SW480 (cell line): ENCODE measurements at places on chromosomes 6 and 20.

DNA sequence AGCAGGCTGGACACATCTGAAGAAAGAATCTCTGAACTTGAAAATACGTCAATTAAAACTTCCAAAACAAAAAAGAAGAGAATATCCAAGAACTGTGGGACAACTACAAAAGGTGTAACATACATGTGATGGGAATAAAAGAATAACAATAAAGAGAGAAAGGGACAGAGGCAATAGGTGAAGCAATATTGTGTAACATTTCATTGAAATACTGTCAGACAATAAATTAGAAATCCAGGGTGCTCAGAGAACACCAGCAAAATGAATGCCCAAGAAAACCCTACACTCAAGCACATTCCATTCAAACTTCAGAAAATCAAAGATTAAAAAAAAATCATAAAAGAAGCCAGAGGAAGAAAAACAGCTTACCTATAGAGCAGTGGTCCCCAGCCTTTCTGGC is 33.6 kb upstream of the ASF1A start:
- no peak for DNase-seq

- no peak for DNase-seq
These were observed 34.7 kb upstream of the SYNCRIP start for GRCh38 chr6:85677234-85677956.

DNA sequence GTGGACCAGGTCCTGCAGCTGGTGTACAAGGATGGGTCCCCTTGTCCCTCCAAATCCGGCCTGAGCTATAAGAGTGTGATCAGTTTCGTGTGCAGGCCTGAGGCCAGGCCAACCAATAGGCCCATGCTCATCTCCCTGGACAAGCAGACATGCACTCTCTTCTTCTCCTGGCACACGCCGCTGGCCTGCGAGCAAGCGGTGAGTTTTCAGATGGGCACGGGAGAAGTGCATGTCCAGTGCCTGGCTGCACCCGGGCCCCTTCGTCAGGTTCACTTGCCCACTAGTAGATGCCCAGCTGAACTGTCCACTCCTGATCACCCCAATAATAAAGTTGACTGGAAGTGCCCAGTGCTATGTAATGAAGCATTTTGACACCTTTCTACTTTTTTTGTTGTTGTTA is 48.3 kb upstream of the SLC22A1 start:
- DNase-seq = no peak

- DNase-seq = no peak
These were observed 241.3 kb downstream of the KCNQ5 start for GRCh38 chr6:72863131-72863530.

GRCh38 chr6:90820436-90820835 is 233.6 kb upstream of the MAP3K7 start:
- no peak for DNase-seq

DNA sequence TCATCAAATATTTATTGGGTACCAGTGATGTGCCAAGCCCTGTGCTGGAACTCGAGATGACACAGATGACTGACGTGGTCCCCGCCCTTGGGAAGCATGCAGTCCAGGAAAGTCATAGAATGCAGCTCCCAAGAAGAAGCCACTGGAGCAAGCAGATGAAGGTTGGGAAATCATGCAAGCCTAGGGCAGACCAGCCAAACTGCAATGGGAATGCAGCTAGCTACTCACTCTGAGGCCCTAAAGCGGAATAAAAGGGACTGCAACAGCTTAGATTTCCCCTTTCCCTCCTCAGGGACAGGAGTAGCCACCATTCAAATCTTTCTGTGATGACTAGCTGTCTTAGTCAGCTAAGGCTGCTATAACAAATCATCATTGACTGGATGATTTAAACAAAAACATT is 152.2 kb downstream of the MAFB start:
- DNase-seq = no peak

- DNase-seq = no peak
These were observed 52.8 kb downstream of the FOXC1 start for GRCh38 chr6:1662534-1662933.

DNA sequence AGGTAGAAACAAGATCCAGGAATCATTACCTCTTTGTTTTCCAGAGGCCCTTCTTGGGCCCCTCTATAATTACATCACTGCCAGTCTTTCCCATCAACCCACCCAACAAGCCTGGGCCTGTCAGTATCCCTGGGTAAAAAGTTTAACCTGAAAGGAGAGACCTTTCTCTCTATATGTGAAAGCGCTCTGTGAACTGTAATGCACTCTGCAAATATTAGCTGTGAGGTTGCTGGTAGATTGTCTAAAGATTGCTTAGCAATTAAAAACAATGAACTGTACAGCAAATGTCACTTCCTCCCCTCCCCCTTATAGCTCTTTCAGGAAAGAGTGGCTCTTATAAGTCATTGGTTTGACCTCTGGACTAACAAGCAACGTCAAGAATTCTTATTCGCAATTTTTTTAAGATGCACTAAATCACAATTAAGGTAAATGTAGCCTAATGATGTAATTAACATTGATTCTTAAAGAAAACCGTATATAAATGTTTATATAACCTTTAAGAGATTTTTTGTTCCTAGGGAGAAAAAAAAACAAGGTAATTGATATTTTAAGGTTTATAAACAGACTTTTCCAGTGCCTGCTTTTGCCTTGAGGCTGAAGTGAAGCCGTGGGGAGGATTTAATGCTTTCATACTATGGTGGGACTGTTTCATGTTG is 18.4 kb downstream of the ECT2L start:
- DNase-seq = no peak

DNA sequence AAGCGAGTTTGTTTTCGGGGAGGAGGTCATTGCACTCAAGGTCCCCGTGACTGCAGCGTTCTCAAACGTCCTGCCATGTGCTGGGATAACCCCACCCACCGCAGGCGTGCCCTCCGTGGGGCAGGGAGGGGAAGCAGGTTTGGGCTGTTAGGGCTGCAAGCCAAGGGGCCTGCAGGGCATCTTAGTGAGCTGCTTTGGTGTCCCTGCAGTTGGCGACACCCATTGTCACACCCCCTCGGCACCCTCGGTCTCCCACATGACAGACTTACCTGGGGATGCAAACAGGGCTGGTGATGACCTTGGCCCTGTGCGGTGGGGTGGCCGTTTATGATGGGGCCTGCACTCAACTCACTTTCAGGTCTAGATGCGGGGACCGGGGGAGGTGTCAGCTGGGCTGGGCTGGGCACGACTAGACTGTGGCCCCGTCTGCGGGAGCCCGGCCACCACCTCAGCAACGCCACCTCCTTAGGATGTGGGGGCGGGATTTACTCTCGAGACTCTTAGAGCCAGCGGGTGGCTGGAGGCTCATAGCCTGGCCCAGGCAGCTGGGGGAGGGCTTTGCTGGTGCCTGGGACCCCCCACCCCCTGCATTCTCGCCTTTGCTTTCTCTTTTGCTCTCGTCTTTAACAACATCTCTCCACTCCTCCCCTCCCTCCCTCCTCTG is 6.5 kb upstream of the GATA5 start:
- DNase-seq = no peak

- DNase-seq = no peak
These were observed 9.4 kb upstream of the NANP start for GRCh38 chr20:25632940-25633790.

- no peak for DNase-seq
These were observed 129.0 kb downstream of the ANKRD60 start for GRCh38 chr20:58099291-58099935.

- no peak for DNase-seq
These were observed 93.5 kb downstream of the DTNBP1 start for GRCh38 chr6:15569035-15569995.

- no peak for DNase-seq
These were observed 20.8 kb downstream of the NKX2-2 start for GRCh38 chr20:21493049-21493448.

- no peak for DNase-seq
These were observed 529.3 kb downstream of the QKI start for GRCh38 chr6:163943607-163944385.

GRCh38 chr6:80886475-80886874 is 780.0 kb downstream of the BCKDHB start:
- DNase-seq = no peak

DNA sequence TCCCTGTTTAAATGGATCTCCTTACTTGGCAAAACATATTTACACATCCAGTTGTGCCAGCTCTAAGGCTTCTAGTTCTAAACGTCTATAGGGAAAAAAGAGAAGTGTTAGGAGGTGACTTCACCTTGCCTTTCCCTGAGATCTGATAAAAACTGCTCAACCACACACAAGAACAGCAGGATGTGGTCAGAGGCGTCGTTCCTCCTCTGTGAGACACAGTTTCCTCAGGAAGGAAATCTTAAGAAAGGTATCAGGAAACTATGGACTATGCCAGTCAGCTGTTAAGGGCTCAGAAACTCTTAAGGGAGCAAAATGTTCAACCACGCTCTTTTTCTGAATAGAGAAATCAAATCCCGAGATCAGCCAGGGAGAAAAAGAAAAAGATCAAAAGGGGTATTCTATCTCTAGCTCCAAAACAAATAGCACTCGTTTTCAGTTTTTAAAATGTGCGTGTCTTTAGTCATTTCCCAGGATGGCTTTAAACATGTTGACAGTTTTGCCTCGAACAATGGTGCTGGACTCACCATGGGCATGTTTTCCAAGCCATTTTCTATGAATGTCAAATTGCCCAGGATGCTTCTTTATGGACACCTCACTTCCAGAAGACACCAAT is 154.5 kb downstream of the HACE1 start:
- no peak for DNase-seq

DNA sequence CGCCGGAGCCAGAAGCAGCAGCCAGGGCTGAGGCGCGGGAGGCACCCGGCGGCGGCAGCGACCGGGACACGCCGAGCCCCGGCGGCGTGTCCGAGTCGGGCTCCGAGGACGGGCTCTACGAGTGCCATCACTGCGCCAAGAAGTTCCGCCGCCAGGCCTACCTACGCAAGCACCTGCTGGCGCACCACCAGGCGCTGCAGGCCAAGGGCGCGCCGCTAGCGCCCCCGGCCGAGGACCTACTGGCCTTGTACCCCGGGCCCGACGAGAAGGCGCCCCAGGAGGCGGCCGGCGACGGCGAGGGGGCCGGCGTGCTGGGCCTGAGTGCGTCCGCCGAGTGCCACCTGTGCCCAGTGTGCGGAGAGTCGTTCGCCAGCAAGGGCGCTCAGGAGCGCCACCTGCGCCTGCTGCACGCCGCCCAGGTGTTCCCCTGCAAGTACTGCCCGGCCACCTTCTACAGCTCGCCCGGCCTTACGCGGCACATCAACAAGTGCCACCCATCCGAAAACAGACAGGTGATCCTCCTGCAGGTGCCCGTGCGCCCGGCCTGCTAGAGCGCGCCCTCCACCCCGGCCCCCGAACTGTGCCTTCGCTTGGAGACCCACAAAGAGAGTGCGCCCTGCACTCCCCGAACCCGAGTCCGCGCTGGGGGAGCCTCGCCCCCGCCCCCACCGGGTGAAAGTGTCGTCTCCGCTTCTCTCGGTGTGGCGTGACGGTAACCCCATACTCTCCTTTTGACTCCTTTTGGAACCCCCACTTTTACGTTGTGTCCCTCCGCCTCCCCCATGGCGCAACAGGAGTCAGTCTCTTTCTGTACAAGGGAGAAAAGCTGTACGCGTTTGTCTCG is 1.6 kb downstream of the INSM1 start:
- peak; percentile 91 for DNase-seq

GRCh38 chr6:13761361-13762036 is 49.9 kb upstream of the RANBP9 start:
- DNase-seq = no peak
